ENCODE measurements at places on chromosomes 6 and 20.

- no peak for DNase-seq
Observed at GRCh38 chr6:153334121-153334520, 203.0 kb upstream of the RGS17 start.

DNA sequence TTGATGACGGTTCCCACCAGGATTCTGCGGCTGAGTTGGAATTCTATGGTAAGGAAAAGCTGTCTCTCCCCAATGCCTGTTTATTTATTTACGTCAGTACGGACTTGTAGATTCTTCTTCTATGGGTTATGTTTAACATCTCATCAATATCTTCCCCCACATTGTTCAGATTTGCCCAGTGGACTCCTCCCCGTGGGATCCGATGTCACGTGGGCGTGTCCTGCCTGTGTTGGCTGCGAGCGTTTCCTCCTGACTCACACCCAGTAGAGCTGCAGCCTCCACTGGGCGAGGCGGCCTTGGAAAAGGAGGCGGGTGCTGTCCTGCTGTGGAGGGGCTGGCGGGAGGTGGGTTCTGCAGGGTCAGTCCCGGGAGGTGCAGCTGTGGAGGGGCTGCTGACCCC, 46.8 kb upstream of the SLCO4A1 start:
- DNase-seq = no peak

GRCh38 chr20:45433316-45433715, 17.4 kb downstream of the PIGT start:
- DNase-seq = peak; percentile 25

- no peak for DNase-seq
Observed at GRCh38 chr6:80690551-80691131, 584.2 kb downstream of the BCKDHB start.

GRCh38 chr6:112269979-112270566, 15.7 kb upstream of the LAMA4 start:
- no peak for DNase-seq

GRCh38 chr6:82458147-82458546, 94.5 kb downstream of the TPBG start:
- no peak for DNase-seq

GRCh38 chr20:57940868-57941522, 231.2 kb upstream of the PMEPA1 start:
- DNase-seq = no peak

DNA sequence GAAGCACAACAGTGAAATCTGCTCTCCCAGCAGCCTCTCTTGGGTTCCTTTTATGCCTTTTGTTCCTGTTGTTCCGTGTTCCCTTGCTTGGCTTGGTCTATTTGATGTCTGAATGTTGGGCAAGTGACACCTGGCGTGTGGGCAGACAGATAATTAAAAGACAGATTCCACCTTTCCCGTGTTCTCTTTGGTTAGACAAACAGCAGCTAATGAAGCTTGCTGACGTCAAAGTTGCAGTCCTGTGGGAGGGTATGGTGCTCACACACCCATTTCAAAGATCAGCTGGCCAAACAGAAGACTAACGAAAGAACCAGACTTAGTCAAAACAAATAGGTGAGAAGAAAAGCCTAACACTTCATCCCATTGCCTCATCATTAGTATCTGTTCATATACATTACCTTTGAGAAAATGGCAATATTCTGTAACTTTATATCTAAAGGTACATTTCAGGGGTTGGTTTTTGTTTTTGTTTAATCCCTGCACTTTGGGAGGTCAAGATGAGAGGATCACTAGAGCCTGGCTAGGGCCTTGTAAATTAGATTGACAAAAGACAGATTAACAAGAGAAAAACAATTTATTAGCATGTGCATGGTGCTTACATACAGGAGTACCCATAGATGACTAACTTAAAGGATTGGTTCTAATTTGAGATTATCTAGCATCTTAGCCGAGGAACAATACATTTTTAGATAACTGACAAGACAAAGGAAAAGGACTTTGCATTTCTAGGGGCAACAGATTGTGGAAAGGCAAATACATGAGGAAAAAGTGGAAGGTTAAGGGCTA, 48.9 kb upstream of the TNFRSF21 start:
- no peak for DNase-seq

DNA sequence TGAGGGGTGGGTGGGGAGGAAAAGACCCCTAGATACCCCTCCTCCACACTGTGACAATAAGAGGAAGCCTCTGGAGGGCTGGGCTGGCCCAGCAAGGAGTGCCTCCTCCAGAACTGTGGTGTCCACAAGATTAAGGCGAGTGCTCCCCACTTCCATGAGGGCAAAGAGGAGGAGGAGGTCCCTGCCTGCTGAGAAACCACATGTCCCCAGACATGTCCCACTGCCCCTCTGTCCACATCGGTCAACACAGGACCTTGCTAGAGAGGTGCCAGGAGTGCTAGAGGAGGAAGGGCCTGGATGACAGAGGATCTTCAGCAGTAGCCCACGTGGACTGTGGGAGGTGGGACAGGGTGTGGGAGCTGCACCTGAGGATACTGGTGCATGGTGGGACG, 3.1 kb downstream of the RAET1G start:
- DNase-seq = no peak

GRCh38 chr20:46191611-46192010, 73.5 kb downstream of the CD40 start:
- no peak for DNase-seq

- DNase-seq = no peak
Observed at GRCh38 chr20:24698189-24698588, 228.8 kb downstream of the SYNDIG1 start.

GRCh38 chr20:23080521-23080920, 5.6 kb downstream of the CD93 start:
- DNase-seq = no peak

DNA sequence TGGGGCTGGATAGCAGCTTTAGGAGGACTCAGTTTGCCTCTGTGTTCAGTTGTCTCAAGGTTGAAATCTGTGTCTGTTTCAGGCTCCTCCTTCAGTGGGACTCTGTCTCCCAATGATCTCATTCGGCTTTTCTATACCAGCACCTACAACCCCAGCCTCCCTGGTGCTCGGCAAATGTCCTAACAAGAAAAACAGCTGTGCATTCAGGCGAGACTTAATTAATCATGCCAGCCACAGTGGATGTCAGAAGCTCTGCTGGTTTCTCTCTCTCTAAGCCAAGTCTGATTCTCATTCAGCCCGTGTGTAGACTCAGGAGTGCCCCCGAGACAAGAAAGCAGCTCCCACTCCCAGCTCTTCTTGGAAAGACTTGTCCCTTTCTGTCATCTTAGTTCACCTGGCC, 46.8 kb downstream of the SUN5 start:
- DNase-seq = no peak

DNA sequence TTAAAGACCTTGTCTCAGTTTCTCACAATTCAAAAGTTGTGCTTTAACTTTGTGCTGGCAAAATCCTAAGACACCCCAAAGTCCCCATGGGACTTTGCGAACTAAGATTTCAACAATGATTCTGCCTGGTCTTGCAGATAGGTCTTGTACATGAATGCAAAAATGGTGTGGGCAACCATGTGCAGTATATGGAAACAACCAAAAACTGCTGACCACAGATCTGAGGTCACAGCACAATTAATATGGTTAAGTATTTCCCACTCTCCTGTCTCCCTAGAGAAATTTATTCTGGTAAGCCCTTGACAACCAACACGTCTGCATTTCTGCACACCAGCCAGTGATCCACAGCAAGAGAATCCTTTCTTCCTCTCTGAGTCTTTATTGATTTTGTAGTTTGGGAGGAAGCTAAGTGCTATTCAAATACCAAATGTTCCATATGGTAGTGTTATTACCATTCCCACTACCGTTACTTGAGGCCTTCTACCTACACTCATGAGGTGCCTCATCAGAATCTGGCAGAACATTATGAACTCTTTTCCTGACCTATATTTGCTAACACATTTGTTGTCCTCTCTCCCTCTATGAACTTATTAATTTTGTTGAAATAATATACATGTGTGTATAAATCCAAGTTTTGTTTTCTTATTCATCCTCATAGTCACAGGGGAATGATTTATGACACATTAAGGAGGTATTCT, 178.7 kb downstream of the ATXN1 start:
- no peak for DNase-seq

GRCh38 chr6:5994234-5994998, 12.3 kb downstream of the NRN1 start:
- no peak for DNase-seq

- DNase-seq = no peak
Observed at GRCh38 chr20:45432294-45432693, 16.4 kb downstream of the PIGT start.

DNA sequence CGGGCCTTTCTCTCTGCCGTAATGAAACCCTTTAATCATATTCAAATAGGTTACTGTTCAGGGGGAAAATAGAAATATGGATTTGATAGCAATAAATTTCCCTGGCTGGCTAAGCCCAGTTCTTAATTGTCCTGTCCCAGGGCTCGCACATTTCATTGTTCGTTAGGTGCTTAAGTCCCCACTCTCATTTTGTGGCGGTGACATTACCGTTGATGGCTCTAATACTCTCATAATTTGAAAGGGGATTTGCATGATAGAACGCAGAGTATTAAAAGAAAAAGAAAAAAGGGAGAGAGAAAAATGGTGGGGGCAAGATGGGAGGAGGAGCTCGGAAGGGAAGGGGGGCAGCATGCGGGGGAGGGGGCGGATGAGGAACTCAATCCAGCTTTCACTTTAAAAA, 79.1 kb upstream of the FOXP4 start:
- no peak for DNase-seq
